ENCODE measurements at places on chromosomes 3 and 15.

DNA sequence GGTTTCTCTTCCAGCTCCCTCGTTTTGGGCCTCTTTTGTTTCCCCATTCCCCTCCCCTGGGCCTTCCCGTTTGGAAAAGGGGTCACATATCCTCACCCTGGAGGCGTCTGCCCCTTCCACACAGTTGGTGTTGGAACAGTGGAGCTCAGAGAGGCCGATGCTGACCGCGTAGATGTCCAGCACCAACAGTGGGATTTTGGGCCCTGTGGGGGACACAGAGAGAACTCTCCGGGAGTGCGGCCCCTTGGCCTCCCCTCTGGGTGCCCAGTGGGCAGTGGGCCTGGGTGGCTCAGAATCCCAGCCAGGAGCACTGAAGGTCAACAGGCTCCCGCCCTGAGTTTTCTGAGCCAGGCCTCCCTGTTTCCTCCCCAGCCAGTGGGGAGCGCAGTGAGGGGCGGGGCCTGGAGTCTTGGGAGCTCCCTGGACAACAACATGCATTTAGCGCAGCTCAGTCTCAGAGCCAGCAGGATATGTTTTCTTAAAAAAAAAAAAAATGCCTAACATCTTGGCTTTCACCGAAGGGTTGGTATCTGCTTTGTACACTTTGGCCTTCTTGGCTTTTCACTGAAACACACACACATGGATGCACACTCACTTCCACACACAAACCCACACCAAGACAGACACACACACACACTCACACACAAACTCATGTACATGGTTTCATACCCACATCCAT is 670 bp upstream of the ISLR start:
- DNase-seq = peak; percentile 83

DNA sequence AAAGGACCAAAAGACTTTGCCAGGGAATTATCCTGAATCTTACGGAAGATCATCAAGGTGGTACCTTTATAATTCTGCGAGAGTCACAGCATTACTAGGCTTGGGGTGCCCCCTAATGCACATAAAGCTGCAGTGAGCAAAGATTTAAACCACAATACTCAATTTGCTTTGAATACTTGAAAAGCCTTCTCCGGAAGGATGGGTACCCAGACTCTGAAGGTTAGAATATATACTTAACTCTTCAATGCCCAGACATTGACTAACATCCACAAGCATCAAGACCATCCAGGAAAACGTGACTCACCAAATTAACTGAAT is 117.8 kb upstream of the KCNH8 start:
- DNase-seq = no peak

DNA sequence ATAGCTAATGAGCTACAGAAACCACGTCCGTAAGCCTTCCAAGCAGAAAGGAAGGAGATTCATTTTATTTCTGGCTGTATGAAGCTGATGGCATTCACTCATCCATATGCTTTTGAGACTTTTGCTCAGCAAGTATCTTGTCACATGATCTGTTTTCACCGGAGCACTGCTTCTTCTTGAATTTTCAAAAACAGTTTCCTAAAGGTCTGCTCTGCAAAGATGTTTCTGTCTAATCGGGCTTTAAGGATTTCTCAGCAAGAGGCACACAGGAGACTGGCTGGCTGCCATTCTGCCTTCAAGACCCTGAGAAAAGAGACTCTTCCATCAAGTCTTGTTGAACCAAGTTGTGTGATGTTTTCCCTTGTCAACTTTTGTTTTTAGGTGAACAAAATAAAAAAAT is 289.6 kb upstream of the LYSMD4 start:
- no peak for DNase-seq

GRCh38 chr3:17473761-17474160 is 268.7 kb downstream of the TBC1D5 start:
- no peak for DNase-seq

Data from aorta (tissue), 5 donors.